Memory B cell (primary cell): ENCODE measurements at places on chromosomes 12 and 14.

DNA sequence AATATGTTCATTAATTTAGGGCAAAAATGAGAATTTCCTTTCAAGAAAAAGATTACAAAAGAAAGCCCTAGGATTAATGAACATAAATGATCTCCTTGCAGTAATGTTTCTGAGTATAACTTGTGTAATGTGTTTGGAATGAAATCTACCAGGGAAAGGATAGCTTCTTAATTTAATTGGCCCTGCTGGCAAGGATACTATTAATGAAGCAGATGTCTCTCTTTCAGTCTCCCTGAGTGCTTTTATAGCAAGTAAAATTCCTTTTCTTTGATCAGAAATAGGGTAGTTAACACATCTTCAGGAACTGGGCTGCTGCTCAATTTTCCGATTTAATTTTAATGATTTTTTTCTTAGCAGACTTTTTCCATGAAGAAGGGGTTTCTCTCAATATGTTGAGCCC lies 379.4 kb upstream of the PDE3A start:
- DNase-seq: no peak

- DNase-seq: no peak
Observed at GRCh38 chr14:85471156-85471555, 58.8 kb upstream of the FLRT2 start.

DNA sequence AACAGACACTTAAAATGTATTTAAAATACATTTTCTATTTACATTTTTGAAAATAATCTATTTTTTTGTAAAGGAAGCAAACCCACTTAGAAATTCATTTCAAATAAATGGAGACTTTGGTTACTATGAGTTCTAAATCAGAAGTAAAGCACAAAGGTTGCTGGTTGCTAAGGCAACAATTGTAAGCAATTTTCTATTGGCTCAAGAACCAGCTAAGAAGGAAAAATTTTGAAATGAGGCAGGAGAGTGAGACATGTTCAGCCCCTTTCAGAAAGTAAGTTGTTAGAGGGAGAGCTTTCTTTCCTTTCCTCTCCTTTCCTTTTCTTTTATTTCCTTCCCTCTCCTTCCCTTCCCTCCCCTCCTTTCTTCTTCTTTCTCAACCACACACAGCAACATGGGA lies 80.7 kb downstream of the PRMT8 start:
- no peak for DNase-seq

DNA sequence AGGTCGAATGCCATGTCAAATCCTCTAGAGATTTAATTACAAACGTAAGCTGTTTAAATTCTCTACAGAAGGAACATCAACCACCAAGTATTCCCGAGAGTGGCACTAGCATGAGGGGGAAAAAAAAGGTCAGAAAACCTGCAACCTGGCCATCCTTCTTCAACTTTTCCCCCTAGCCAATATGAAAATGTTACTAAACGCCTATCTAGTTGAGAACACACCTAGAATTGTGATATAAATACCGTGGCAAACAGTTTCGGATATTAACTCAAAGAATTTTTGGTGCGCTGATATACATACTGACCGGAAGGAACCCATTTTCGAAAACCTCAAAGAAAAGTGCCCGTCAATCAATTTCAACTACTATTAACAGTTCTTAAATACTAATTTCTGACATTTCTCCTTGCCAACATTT lies 1.8 kb downstream of the HNRNPC start:
- no peak for DNase-seq

DNA sequence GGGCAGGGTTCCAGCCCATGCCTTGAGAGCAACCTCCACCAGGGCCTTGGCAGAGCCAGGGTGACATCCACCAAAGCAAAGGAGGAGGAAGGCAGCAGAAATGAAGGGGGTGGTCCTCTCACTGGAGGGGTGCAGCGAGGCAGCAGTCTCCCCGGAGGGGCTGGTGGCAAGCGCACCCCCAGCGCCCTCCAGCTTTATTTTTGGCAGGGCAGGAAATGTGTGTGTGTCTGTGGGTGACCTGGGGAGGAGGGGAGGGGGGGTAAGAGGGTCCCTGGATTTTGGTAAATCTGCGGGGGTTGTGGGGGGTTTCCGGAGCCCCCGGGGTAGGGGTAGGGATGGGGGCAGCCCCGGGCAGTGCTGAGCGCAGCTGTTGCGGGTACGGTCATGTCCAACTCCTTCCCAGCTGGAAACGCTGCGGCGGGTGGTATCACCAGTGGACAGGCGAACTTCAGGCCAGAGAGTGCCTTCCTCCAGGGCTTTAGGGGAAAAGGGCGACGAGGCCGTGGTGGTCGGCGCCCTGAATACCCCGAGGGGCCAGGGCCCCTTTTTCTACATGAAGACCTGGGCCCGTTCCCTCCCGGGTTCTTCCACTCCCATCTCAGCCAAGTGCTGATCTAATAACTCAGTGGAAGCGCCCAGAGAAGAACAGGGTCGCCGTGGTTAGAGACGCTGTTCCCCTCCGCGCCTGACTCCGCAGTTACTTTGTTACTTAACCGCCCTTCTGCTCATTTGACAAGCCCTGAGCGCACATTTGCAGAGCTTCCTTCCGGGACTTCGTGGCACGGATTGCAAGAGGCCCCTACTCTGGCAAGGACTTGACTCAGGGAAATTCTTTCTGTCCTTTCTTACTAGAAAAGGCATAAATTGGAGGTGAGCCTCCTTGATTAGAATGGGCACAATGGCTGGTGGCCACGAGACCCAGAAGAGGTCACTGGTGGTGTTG lies 55.2 kb downstream of the FOS start:
- DNase-seq: peak; percentile 27

GRCh38 chr12:113387631-113388030 lies 16.1 kb downstream of the SDS start:
- no peak for DNase-seq

GRCh38 chr12:31629756-31630732 lies 29.4 kb upstream of the ETFBKMT start:
- DNase-seq: no peak

GRCh38 chr12:131106349-131106941 lies 152.7 kb downstream of the ADGRD1 start:
- DNase-seq: no peak

DNA sequence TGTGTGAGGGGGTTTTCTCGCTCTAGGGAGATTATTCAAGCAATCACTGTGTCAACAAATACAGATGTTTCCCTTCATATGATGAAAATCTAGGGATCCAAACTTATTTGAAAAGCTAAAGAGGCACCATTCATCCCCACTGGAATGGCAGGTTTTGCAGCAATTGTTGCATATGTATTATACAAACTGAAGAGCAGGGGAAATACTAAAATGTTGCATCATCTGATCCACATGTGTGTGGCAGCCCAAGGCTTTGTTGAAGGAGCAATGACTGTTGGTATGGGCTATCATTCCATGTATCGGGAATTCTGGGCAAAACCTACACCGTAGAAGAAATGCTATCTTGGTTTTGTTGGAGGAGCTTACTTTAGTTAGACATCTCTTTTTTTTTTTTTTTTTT lies 4.1 kb upstream of the PRPF40B start:
- DNase-seq: no peak
